ENCODE measurements at places on chromosomes 16 and 17.
A peak's percentile ranks its signal among the peaks of the same experiment; 100 is the strongest.

- no peak for DNase-seq
These were observed 17.6 kb downstream of the GTF3C1 start for GRCh38 chr16:27531826-27532800.

DNA sequence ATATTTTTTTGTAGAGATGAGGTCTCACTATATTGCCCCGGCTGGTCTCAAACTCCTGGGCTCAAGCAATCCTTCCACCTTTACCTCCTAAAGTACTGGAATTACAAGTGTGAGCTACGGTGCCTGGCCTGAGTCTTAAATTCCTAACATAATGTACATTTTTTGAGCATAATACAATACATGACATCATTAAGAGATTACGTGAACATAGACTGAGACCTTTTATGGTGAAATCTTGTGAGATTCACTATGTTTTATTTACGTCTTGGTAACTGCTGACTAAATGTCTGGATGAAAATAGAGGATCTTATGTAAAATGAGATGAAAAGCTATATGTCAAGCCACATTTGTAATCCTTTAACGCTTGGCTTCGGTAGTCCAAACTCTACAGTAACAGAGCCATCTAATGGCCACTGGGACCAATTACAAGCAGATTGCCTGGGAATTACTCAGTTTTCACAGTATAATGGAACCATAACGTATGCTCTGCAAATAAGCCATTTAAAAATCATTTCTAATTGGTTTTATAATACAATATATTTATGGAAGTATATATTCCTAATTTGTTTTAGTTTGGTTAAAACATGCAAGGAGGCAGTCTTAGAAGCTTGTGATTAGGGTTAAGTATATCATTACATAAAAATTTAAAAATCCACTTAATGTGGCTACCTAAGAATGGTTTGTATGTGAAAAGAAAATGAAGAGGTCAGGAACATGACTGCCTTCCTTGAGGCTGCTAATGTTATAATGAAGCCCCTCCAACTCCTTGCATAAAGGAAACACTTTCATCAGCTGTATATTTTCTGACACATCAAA lies 8.1 kb upstream of the EFCAB13 start:
- no peak for DNase-seq

- no peak for DNase-seq
These were observed 10.3 kb downstream of the UTP18 start for GRCh38 chr17:51270636-51271035.

DNA sequence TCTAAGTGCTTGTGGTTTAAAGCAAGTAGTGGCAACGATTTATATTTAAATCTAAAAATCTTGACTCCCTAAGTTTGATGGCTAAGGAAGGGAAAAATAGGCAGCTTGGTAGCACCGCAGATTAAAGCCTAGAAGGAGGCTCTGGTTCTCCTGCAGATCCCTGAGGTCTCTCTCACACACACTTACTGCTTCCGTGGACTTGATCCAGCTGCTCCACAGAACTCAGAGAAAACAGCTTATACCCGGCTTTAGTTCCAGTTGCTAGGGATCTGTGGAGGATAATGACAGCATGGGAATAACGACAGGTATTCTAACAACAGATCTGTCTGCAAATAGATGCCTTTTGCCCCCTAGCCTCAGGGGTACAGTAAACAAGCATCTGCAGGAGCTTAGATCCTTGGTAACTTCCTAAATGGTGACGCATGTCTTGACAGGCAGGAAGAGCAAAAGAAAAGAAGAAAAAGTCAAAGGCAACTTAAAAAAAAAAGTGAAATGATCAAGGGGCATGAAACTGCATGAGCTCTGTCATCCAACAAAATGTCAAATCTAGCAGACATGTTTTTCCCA lies 4.5 kb downstream of the WIPI1 start:
- no peak for DNase-seq

DNA sequence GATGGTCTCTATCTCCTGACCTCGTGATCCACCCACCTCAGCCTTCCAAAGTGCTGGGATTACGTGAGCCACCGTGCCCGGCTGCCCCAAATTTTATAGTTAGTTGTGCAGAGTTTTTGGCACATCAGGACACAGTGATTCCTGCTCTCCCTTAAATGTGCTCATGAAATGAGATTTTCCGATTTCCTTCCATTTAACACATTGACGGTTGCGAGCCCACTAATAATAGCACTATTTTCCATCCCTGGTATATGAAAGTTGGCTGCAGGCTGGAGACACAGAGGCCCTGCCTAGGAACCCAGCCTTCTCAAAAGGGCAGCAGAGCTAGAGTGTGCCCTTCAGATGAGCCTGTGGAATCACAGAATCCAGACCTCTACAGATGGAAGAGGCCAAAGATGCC lies 17.4 kb upstream of the MYH10 start:
- DNase-seq = no peak

- DNase-seq = no peak
These were observed 2.1 kb downstream of the CHAD start for GRCh38 chr17:50466371-50467113.

GRCh38 chr16:81649561-81650184 lies 129.4 kb upstream of the PLCG2 start:
- DNase-seq = no peak

DNA sequence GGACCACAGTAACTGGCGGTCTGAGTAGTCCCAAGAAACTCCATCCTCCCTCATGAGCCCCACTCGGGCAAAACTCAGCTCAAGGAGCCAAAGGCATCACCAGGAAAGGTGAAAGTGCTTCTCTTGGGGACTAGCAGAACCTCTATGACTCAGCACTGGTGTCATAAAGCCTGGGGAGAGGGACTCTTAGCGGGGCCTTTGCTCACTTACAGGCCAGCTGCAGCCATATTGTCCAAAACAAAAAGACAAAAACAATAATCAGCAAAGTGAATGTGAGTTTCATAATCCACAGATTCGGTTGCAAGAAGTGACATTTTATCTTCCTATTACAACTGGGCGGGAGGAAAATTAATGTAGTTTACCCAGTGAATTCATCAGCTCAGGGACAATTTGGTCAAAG lies at the start of gene TEKT5:
TEKT5 (minus strand) TSS at position 101 of the 400 bp plus-strand sequence; CDS start at position 44, 57 bp downstream.
- no peak for DNase-seq

- DNase-seq = no peak
These were observed 5.0 kb upstream of the SALL1 start for GRCh38 chr16:51155820-51156806.

DNA sequence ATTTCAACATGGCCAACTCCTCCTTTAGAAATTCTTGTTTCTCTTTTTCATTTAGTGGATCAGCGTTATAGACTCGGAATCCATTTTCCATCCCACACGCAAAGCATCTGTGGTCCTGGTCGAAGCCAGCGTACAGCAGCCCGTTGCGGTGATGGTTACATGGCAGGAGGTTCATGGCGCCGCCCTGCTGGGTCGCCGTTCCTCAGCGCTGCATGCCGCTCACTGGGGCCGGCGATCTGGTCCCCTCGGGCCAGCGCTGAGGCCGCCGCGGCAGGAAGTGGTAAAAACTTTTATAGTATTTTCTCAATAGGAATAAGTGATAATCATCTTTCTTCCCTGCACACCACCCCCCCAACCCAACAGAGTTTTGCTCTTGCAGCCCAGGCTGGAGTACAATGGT lies 29.9 kb upstream of the RHOT1 start:
- DNase-seq = no peak

- peak; percentile 49 for DNase-seq
These were observed 10.7 kb downstream of the TBX2 start for GRCh38 chr17:61410141-61411010.

GRCh38 chr16:12927591-12927990 lies 26.2 kb downstream of the SHISA9 start:
- no peak for DNase-seq

GRCh38 chr16:82735186-82735585 lies 108.4 kb downstream of the CDH13 start:
- no peak for DNase-seq

GRCh38 chr16:792221-792995 lies 4.0 kb downstream of the CHTF18 start:
- no peak for DNase-seq

DNA sequence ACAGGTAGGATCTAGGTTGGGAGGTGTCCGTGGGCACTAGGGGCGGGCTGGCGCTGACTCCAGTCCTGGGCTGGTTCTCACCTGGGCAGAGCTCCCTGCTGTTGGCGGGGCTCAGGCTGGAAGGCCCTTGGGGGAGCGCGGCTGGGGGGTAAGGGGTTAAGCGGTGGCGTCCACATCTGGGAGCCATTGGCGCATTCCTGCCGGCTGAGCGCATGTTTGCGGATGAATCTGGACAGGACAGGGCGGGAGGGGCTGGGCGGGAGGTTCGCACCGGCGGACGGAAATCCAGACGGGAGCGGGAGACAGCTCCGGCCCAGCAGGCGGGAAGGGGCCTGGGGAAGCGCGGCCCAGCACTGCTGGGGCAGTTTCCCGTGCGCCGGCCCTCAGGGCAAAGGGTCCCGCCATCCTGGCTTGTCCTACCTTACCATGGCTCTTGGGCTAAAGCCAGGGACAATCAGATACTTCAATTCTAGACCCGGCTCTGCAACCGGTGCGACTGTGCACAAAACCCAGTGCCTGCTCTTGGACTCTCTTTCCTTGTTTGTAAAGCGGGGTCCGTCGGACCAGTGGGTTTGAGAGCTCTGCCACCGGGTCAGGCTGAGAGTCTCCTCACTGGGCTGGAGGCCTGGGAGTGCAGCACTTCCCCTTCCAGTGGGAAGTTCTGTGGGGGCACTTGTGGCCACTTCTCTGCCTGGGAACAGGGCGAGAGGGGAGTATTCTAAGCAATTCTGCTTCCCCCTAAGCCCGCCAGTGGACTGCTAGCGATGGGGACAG lies 7.8 kb downstream of the RARA start:
- DNase-seq = no peak

- no peak for DNase-seq
These were observed 1.0 kb downstream of the TEPSIN start for GRCh38 chr17:81237591-81238489.

- no peak for DNase-seq
These were observed 16.1 kb downstream of the PPL start for GRCh38 chr16:4920826-4921225.

GRCh38 chr16:51755039-51755501 lies 604.0 kb upstream of the SALL1 start:
- no peak for DNase-seq

DNA sequence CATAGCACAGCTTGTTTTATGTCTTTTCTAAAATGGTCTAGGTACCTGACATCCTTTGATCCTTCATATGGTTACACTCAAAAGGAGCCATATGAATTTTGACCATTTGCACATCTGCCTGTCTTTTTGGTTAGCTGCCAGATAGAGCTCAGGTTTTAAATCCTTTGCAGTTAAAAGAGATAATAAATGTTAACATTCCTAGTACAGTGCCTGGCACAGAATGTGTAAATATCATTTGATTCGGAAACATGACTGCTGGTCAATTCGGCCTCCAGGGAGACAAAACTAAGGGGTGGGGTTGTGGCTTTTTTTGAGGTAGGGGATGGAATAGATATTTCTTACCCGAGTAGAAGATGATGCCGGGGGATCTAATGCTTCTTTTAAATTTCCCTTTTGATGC lies 64.2 kb downstream of the FTO start:
- DNase-seq = no peak

GRCh38 chr16:68091380-68092261 lies 6.5 kb downstream of the NFATC3 start:
- no peak for DNase-seq

- no peak for DNase-seq
These were observed 30.2 kb downstream of the SPNS3 start for GRCh38 chr17:4463818-4464476.

- no peak for DNase-seq
These were observed 67.1 kb downstream of the MGAT5B start for GRCh38 chr17:76935331-76935730.

- DNase-seq = no peak
These were observed 4.6 kb downstream of the CCDC102A start for GRCh38 chr16:57531635-57532265.

DNA sequence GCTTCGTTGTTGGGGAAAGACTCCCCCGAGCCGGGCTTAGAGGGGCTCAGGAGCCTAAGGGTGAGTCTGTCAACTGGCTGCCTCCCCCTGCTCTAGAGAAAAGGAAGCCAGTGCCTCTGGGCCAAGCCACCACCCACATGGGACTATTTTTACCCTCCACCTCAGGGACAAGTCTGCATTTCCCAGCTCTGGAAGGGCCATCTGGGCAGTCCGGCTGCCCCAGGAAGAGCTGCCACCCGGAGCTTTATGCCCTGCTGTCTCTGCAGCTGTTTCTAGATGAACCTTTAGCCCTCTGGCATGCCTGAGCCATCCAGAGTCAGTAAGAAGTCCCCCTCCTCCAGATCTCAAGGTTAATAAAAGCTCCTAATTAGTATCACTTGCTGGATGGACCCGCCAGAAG lies 5.3 kb upstream of the RPRML start:
- no peak for DNase-seq

- DNase-seq = no peak
These were observed 75.8 kb upstream of the TRAP1 start for GRCh38 chr16:3793161-3793576.

DNA sequence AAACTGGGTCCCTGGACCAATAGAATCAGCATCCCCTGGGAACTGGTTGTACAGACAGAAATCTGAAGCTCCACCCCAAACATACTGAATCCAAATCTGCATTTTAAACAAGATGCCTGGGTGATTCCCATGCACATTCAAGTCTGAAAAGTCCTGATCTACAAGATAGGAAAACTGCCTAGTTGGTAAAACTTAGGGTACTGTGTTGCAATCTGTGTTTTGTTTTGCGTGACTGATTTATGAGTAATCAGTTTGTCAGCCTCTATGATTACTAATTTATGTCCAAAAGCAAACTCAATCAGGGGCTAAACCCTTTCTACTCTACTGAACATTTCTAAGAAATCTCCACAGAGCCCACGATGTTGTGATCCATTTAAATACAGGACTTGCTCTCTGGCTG lies 103.8 kb downstream of the YPEL2 start:
- no peak for DNase-seq

DNA sequence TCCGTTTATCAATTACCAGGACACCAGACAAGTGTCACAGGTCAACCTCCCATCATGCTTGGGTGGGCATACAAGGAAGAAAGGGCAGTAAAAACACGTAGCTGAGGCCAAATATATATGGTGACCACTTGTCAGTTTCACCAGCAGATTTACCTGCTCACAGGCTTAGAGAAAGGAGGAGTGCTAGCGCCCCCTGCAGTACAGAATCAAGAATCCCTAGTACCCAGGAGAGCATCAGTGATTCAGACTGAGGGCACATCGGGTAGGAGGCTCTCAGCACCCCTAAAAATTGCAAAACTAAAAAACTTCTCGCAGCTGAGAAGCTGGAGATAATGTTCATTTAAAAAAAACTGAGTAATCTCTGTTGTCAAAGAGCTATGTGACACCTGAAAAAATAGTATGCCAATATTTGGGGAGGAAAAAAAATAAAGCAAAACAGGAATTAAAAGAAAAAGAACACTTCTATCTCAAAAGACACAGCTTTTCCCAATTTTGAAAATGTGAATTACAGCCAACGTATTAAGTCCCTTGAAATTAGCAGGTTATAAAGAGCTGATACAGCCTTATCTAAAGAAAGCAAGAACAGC lies 21.2 kb upstream of the MON1B start:
- no peak for DNase-seq

GRCh38 chr17:39981207-39981741 lies 667 bp downstream of the PSMD3 start:
- DNase-seq = no peak

- no peak for DNase-seq
These were observed 8.8 kb upstream of the SLC16A5 start for GRCh38 chr17:75079023-75079373.

Data from activated CD8-positive, alpha-beta memory T cell treated with anti-CD3 and anti-CD28 coated beads for 1 hour (primary cell).